ENCODE measurements at places on chromosomes 2 and 18.

GRCh38 chr18:2027016-2027415 lies 544.3 kb downstream of the METTL4 start:
- no peak for DNase-seq

- DNase-seq, result no peak
Measured at GRCh38 chr18:56189615-56190014, 448.8 kb downstream of the TXNL1 start.

- DNase-seq, result peak; percentile 70
Measured at GRCh38 chr2:68925295-68925896, 27.3 kb downstream of the GKN2 start.

DNA sequence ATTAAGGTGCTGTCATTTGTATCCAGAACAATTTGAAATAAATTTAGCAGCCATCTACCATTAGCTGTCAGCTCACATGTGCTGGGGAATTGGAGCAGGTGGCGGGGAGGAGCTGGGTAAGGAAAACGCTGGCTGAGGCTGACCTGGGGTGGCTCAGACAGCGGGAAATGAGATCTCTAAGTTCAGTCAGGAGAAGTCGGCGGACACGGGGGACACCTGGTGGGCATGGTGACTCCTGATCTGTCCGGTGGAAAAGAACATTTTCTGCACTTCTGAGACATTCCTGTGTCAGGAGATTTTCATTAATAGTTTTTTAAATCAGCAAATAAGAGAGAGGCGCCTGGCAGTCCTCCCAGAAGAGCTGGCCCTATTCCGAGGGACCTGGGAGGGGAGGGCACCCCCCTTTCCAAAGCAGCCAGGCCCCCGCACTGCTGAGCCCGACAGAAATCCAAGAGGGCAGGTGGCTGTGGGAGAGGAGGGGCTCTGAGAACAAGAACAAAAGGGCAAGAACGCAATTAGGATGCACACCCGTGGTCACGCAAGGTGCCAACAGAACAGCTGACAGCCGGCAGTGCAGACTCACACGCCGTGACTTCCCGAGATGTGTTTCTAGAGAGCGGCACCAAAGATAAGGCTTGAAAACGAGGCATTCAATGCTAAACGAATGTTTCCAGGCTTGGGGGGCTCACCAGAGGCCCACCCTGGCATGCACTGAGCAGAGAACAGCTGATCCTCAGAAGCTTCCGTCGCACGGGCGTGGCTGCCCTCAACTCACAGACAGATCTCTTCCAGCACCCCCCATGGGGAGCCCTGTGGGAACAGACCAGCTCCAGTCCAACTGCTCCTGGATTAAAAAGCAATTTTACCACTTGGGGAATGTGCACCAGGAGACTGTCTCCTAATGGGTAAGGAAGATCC lies 26.4 kb downstream of the SLC66A2 start:
- no peak for DNase-seq

GRCh38 chr2:72150861-72151356 lies 3.2 kb upstream of the CYP26B1 start:
- peak; percentile 16 for DNase-seq

- DNase-seq, result no peak
Measured at GRCh38 chr18:11316546-11316945, 167.2 kb upstream of the PIEZO2 start.

GRCh38 chr2:24080701-24081100 lies 3.9 kb downstream of the TP53I3 start:
- no peak for DNase-seq

DNA sequence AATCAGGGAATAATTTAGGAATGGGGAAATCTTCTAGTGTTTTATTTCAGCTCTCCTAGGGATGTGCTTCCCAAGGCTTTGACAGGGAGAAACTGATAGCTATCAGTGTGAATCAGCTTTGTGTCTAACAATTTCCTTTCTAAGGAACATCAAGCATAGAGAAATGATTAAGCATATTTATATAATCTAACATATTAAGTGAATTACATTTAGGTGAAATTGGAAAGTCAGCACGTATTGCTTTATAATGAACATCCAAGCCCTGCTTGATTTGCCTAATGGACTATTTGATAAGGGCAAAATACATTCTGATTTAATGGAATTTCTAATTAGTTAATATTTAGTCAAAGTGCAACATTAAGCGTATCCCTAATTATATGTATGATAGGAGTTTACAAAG lies 19.5 kb upstream of the TSPYL6 start:
- DNase-seq, result no peak

DNA sequence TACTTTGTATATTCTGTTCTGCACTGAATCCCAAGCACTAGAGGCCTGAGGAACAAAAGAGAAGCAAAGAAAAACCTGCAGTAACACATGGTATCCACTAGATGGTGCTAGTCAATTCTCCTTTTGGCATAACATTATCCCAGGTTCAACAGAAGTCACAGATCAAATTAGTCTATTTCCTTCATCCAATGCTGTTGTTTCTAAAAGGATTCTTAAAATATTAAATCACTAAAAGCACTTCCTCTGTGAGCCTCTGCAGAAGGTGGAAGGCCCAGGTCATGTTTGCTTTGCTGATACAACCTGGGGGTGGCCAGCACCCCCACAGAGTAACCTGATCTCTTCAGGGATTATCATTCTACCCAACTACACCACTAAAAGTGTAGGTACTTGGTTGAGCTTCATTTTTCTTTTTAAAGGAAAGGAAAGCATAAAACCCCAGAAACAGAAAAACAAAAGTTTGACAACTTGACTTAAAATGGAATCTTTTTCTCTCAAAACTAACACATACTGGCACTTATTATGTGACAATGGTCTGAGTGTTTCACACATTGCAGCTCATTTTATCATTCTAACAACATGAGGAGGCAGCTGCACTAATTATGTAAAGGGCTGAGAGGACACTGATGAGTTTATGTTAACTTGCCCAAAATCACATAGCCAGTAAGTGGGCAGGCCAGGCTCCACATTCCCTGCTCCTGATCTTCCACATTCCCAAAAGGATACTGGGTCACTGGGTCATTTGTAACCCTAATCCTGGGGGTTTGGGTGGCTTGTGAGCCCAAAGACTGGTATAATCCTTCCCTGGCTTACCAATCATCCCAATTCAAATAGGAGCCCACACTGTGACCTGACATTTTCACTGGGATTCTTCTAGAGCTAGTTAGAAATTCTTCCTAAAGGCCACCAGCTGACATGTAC lies 66.8 kb upstream of the DNER start:
- no peak for DNase-seq

DNA sequence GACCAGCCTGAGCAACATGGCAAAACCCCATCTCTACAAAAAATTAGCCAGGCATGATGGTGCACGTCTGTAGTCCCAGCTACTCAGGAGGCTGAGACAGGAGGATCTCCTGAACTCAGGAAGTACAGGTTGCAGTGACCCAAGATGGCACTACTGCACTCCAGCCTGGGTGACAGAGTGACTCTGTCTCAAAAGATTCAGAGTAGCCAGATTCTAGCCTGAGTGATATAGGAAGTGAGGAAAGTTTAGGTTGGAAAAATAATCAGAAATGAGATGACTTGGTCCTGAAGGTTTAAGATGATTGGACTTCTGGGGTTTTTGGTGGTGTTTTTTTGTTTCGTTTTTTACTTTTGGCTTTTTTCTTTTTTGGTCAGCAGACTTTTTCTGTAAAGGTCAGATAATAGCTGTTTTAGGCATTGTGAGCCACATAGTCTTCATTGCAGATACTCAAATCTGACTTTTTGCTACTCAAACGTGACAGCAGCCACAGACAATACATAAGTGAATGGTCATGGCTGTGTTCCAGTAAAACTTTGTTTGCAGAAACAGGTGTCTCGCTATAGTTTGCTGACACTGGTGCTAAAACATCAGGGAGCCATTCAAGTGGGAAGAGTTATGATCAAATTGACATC lies 104.1 kb upstream of the UBXN4 start:
- DNase-seq, result no peak

DNA sequence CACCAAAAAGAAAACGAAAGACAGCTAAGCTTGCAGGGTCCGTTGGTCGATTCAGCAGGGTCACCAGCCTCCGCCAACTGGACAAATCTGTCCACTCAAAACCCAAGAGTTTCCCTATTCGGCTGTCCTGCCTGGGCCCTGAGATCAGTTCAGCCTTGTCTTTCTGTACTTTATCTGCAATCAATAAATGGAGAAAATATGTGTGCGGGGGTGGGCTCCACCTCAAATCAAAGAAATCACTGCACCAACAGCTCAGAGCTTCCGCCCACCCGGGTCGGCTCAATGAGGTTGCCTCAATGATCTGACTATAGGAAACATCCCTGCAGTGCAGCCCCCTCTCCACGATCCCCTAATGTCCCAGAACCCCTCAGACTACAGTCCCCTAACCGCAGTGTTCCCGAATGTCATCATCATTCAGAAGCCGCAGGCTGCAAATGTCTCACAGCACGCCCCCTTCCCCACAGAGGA lies 447 bp downstream of the GGCX start:
- DNase-seq, result no peak

GRCh38 chr2:38499548-38500282 lies 103.0 kb downstream of the HNRNPLL start:
- no peak for DNase-seq

GRCh38 chr2:234550511-234551107 lies 53.7 kb upstream of the ARL4C start:
- peak; percentile 68 for DNase-seq

- DNase-seq, result no peak
Measured at GRCh38 chr2:120861576-120862191, 126.0 kb downstream of the GLI2 start.

GRCh38 chr2:113133704-113134598 lies 6.6 kb downstream of the IL1RN start:
- DNase-seq, result peak; percentile 49

DNA sequence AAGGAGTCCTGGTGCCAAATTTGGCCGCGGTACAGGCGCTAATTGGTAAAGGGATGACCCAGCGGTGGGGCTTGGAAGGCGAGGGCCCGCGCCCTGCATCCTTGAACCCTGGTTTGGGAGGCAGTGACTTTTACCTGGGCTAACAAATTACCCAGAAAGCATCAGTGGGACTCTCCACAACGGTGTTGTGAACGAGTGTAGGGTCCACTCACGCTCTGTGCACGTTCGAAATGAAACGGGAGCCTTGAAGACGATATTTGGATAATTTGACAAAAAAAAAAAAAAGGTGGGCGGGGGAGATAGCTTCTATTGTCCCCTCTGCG lies 3.0 kb upstream of the PAX3 start:
- no peak for DNase-seq

DNA sequence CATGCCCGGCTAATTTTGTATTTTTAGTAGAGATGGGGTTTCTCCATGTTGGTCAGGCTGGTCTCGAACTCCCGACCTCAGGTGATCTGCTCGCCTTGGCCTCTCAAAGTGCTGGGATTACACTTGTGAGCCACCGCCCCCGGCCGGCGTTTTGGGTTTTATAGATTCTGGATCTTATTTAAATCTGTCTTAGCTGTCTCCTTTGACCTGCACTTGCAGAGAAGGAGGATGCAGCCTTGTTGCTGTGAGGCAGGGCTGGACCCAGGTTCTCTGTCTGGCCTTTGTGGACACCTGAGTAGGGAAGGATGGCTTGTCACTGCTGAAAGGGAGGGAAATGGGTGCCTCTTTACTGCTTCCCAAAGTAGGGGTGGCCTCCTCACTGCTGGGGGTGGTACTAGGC lies 83.0 kb upstream of the HS6ST1 start:
- DNase-seq, result no peak

DNA sequence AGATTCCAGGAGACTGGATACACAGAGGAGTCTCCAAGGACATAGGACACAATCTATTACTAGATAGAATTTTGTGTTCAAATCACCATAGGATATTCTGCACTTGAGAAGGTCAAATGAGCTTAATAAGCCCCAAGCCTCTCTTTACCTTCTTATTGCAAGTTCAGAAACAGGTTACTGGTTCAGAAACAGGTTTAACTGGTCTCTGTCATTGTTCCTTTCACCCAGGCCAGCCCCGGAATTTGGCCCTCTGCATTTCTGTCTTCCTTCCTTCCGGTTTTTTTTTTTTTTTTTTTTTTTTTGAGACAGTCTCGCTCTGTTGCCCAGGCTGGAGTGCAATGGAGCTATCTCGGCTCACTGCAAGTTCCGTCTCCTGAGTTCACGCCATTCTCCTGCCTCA lies 700.2 kb downstream of the EPHA4 start:
- DNase-seq, result no peak

- no peak for DNase-seq
Measured at GRCh38 chr2:45725731-45726130, 74.3 kb downstream of the PRKCE start.

DNA sequence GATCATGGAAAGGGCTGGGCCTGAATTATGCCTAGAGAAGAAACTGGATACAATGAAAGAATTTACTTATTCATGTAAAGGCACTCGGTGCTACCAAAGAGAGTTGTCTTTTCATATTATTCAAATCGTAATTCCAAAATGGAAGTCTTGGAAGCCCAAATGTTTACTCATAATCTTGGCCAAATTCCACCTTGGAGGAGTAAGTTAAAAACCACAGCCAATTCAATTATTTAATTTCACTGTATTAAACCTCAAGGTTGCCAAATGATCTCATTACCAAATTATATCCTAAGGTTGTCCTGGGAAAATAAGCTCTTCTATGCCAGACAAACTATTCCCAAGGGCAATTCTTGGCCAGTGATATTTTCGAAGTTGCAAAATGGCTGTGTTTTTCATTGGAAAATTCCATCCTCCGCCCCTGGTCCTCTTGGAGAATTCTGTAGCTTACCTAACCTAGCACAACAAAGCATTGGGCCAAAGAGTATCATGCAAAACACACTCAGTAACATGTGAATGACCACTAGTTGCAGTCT lies 11.1 kb upstream of the VPS4B start:
- DNase-seq, result no peak

GRCh38 chr2:152548996-152549395 lies 168.3 kb downstream of the PRPF40A start:
- DNase-seq, result no peak

- no peak for DNase-seq
Measured at GRCh38 chr18:13233787-13234783, 15.5 kb downstream of the LDLRAD4 start.

DNA sequence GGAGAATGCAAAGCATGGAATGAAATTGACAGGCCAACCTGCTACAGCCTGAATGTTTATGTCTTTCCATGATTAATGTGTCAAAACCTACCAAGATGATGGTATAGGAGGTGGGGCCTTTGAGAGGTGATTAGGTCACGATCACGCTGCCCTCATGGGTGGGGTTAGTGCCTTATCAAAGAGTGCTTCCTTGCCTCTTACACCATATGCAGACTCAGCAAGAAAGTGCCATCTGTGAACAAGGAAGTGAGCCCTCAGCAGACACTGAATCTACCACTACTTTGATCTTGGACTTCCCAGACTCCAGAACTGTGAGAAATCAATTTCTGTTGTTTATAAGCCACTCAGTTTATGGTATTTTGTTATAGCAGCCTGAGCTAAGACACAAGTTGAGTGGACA lies 147.5 kb upstream of the BCL2L11 start:
- DNase-seq, result no peak

DNA sequence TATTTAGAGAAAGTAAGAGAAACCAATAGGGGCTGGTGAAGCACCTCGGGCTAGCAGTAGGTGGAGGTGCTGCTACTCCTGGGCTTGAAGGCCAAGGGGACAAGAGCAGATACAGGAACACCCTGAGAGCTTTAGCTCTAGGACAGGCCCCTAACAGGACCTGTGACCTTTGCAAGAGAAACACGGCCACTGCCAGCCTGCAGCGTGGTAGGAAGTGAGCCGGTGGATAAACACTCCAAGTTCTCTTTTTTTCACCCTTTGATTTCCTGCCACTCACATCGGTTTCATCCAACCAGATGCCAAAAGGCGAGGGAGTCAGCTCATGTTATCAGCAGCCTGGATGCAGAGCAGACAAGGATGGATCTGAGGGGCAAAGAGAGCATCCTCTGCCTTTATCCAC lies 66.8 kb upstream of the SPRED2 start:
- DNase-seq, result no peak

GRCh38 chr18:10322435-10322834 lies 132.0 kb upstream of the APCDD1 start:
- no peak for DNase-seq
